ENCODE measurements at places on chromosomes 7 and 10.

- no peak for DNase-seq
These were observed 59.1 kb downstream of the ARMC3 start for GRCh38 chr10:22986771-22987542.

DNA sequence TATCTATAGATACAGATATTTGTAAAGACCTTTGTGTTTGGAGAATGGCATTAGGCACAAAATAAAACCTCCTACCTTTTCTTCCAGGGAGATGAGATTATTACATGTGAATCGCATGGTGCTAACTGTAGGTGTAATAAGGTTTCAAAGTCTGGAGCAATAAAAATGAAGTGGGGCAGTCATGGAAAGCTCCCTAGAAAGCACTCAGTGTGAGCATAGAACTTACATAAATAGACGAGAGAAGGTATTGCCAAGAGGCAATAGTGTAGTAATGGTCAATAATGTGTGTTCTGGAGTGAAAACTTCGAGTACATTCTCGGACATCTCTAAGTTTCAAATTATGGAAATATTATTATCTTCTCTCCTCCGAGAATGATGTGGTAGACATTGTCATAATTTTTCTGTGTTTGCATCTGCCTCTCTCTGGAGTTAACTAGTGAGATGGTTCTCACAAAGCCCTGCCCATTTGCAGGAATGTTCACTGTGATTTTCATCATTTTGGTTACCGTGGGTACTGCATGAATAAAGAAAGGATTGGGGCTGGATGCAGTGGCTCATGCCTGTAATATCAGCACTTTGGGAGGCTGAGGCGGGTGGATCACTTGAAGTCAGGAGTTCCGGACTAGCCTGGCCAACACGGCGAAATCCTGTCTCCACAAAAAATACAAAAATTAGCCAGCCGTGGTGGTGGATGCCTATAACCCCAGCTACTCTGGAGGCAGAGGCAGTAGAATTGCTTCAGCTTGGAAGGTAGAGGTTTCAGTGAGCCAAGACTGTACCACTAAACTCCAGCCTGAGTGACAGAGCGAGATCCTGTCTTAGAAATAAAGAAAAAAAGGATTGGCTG lies 10.6 kb downstream of the VIM start:
- DNase-seq, result no peak

GRCh38 chr10:35606430-35606829 lies 1.3 kb downstream of the GJD4 start:
- no peak for DNase-seq

GRCh38 chr10:110857265-110858171 lies 14.2 kb upstream of the PDCD4 start:
- DNase-seq, result no peak

DNA sequence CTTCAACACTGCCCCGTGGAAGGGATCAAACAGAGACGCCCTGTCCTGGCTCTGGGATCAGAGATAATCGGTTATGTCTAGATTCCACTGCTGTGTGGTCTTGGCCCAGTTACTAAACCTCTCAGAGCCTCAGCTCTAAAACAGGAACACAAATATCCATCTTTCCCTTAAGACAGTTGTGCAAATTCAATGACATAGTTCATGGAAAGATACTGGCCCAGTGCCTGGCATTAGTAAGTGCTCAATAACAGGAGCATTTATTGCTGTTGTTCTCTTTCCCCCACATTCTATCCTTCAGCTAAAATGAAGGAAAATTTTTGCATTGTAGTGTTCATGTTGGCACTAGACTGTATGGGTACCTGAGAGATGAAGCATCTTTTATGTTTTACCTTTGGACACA lies 58.6 kb downstream of the TACC2 start:
- DNase-seq, result no peak

GRCh38 chr7:156100086-156100485 lies 287.8 kb upstream of the SHH start:
- no peak for DNase-seq

GRCh38 chr7:133853706-133854276 lies 273.3 kb upstream of the LRGUK start:
- no peak for DNase-seq

GRCh38 chr10:132714986-132715775 lies 70.8 kb downstream of the NKX6-2 start:
- no peak for DNase-seq

- no peak for DNase-seq
These were observed 104.8 kb downstream of the JAZF1 start for GRCh38 chr7:28075674-28076358.

DNA sequence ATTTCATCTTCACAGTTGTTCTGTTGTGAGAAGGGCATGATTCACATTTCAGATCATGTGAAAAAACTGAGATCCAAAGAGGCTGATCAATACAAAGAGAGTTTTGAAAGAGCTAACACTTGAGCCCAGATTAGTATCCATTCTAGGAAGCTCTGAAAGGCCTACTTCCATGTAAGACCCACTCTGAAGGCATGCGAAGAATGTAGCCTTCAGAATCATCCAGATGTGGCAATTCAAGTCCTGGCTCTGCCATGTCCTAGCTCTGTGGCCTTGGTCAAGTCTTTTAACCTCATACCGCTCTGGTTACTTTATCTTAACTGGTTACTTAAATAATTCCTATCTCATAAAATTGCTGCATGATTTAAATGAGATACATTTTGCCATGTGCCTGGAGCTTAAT lies 111.1 kb downstream of the FZD1 start:
- DNase-seq, result no peak

- DNase-seq, result no peak
These were observed 27.6 kb downstream of the SLC35G1 start for GRCh38 chr10:93921338-93921737.

GRCh38 chr7:50273301-50273700 lies 31.2 kb upstream of the IKZF1 start:
- no peak for DNase-seq

DNA sequence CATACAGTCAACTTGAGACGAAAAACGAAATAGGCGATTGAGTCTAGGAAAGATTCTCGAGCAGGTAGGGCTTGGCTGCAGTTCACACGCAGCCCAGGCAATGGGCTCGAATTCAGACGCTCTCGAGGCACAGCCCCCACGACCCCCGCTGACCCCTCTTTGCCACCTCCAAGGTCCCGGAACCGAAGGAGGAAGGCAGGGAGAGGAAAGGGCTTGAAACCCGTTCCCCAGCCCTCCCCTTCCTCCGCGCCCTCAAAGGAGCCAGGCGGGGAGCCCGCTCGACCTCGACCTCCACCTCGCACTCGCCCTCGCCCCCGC lies 441 bp downstream of the CCDC186 start:
- no peak for DNase-seq

GRCh38 chr10:115831016-115831415 lies 442.0 kb downstream of the GFRA1 start:
- no peak for DNase-seq

DNA sequence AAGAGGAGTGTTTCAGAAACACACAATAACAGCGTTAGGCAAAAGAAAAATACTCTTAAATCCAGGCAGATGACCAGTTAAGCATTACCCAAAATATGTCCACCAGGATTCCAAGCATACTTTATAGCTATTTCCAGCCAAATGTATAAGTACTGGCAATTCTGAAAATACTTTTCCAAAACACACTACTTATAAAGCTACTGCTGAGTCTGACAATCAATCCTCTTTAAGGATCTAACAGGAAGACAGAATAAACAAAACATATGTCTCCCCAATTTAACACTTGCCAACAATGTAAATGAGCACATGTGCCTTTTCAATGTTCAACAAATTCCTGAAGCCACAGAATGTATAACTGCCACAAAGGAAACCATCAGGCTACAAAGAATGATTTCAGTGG lies 370.9 kb downstream of the SORCS1 start:
- no peak for DNase-seq

DNA sequence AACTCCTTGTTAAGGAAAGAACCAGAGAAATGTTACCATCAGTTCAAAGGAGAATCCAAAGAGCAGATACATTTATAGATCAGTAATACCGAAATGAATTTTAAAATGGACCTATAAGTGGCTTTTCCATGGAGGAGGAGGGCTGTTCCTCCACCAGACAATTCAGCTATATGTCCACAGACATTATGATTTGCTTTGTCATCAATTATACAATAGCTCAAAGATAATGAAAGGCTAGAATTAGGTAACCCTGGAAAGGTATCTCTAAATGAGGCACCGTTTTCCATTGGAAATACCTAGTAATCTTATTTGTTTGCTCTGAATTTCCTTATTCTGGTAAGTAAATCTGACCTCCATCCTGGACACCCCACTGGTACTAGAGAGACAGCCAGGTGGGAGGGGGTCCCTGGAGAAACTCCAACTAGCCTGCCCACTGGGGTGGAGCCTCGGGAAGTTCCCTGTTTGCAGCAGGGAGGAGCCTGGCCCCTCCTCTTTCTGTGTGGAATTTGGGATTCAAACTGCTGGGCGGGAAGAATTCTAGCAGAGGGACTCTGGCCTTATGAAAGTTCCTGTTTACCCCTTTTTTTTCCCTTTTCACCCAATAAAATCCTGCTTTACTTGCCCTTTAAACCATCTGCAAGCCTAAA lies 218.0 kb downstream of the PHF14 start:
- DNase-seq, result no peak

GRCh38 chr10:62610649-62611229 lies 193.8 kb upstream of the ADO start:
- DNase-seq, result peak; percentile 43

GRCh38 chr10:105952153-105952552 lies 1212.4 kb downstream of the SORCS1 start:
- no peak for DNase-seq

DNA sequence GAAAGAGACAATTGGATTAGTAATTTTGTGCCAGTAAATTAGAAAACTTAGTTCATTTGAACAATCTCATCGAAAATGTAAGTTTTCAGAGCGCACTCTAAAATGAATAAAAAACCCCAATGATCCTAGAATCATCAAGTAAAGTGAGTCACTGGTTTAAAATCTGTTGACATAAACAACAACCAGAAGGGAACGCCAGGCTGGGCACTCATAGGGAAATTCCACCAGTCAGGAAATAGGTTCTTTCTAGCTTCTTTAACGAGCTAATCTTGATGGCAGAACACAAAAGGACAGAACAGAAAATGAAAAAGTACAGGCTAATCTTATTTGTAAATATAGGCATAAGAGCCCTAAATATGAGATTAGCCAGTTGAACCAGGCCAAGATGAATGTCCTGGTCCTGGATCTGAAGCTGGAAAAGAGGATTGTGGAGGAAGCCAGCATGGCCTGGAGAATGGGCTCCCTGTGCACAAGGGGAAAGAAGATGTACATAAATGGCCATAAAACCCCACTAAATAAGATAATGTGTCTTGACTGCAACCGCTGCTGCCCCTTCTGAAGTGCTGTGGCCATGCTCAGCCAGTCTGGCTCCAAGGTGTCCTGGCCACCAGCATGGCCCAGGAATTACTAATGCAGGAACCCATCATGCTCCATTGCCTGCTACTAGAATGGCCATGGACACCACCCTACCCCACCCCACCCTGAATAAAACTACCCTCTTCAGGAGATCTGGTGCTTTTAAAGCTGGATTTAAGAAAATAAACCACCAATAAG lies 114.0 kb downstream of the WDFY4 start:
- no peak for DNase-seq

DNA sequence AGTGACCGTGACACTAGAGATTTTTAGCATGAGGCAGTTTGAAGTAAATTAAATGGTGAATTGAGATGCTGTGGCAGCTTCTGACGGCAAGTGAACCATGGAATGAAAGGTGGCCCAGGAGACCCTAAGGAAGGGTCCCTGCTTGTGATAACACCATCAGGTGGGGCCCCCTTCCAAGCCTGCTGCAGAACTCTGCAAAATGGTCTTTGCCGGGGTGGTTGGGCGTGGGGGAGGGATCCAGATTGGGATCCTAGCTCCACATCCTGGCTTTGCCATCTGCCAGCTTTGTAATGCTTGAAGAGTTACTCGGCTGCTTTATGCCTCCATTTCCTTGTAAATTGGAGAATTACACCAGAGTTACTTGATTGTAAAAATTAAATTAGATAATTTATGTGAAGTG lies 222.6 kb upstream of the NFE2L3 start:
- no peak for DNase-seq

GRCh38 chr10:102581981-102582580 lies 62.2 kb upstream of the TRIM8 start:
- DNase-seq, result no peak

DNA sequence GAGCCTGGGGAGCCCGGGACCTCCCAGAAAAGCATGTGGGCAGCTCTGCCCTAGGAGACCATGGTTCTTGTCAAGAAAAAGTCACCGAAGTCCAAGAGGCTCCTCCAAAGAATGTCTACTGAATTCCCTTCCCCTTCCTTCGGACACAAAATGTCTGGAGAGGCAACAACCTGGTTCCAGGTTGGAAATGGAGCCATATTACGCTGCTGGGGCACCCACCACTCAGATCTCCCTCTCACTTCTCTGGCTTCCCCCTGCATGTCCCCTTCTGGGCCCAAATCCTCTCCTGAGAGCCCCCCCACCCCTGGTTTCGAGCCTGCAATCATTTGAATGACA lies 52.6 kb downstream of the RGS10 start:
- DNase-seq, result no peak
